ENCODE measurements at places on chromosomes 1 and 21.

- DNase-seq = no peak
Measured at GRCh38 chr1:47692196-47692595, 254.4 kb downstream of the FOXD2 start.

DNA sequence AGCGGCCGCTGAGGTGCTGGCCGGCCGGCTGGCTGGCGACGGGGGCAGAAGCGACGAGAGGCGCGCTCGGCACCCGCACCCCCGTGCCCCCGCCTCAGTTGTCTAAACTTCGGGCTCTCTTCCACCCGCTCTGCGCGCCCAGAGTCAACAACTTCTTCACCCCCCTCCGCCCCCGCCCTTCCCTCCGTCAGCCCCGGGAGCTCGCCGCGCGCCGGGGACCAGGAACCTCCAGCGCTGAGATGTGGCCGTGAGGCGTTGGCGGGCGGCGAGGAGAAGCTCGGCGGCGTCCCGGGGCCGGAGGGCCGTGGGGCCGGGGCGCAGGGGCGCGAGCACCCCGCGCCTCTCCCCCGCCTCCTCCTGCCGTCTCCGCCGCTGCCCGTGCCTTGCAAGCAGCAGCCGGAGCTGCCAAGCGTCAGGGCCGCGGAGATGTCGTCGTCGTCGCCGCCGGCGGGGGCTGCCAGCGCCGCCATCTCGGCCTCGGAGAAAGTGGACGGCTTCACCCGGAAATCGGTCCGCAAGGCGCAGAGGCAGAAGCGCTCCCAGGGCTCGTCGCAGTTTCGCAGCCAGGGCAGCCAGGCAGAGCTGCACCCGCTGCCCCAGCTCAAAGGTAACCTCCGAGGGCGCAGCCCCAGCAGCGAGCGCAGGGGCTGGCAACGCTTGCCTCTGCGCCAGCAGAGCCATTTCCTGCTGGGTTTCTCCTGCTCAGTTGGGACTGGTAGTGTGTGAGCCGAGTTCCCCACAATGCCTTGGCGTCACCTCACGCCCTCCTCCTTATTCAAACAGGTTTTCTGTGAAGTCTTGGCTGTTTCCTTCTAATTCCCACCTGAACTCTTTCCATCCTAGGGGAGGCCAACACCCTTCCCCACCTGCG, 710 bp downstream of the PPP2R5A start:
- peak; percentile 50 for DNase-seq

- no peak for DNase-seq
Measured at GRCh38 chr1:21241771-21242581, 48.3 kb downstream of the ECE1 start.

DNA sequence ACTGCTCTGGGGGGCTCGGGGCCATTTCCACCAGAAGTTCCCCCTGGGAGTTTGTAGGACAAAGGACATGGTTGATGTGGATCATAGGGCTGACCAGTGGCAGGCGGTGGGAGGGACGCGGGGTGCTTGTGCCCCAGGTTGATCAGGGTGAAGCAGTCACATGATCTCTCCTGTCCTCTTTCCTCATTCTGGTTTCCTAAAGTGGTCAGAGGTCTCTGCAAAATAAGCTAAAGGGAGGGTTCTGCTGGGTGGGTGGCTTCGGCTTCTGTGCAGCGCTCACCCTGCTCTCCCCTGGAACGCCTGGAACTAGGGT, 9.2 kb downstream of the PDXK start:
- DNase-seq = no peak

- DNase-seq = no peak
Measured at GRCh38 chr21:44790368-44790767, 11.3 kb downstream of the UBE2G2 start.

- DNase-seq = no peak
Measured at GRCh38 chr1:183670169-183670568, 17.1 kb upstream of the APOBEC4 start.

DNA sequence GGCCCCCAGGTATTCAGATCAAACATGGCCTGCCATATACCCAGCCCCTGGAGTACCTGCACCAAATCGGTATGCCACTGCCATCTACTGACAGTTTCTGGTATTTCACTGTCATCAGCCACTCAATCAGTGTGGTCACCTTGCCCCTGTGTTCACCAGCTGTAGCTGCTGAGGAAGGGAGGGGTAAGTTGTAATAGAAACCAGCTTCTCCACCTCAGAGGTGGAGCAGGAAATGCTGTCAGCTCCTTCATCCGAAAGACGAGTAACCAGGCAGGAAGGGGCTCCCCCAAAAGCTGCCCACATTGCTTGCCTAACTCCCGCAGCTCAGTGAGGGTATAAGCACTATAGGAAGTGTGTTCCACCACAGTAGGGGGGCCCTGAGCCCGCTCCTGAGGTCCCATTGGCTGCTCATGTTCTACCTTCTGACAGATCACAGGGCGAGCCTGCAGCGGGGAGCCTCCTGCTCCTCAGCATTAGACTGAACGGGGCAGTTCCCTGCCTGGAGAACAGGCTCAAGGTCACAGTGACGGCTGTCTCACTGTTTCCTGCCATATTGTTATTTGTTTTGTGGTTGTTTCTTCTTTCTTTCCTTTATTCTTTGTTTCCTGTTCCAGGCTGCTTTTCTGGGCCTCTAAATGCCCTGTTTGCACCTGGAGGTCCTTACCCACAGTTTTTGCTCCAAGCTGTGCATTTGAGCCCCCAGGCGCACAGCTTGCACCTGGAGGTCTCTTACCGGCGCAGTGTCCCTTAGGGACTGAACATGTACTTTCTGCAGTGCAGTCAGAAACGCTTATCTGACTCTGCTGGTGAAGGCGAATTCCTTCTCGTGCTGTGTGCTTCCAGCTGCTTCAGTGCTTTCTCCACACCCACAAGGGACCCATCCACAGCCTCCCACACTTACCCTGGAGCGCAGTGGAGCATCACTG, 1638.3 kb downstream of the MRPL39 start:
- peak; percentile 72 for DNase-seq

- DNase-seq = no peak
Measured at GRCh38 chr1:40248412-40248811, 675 bp downstream of the TMCO2 start.

DNA sequence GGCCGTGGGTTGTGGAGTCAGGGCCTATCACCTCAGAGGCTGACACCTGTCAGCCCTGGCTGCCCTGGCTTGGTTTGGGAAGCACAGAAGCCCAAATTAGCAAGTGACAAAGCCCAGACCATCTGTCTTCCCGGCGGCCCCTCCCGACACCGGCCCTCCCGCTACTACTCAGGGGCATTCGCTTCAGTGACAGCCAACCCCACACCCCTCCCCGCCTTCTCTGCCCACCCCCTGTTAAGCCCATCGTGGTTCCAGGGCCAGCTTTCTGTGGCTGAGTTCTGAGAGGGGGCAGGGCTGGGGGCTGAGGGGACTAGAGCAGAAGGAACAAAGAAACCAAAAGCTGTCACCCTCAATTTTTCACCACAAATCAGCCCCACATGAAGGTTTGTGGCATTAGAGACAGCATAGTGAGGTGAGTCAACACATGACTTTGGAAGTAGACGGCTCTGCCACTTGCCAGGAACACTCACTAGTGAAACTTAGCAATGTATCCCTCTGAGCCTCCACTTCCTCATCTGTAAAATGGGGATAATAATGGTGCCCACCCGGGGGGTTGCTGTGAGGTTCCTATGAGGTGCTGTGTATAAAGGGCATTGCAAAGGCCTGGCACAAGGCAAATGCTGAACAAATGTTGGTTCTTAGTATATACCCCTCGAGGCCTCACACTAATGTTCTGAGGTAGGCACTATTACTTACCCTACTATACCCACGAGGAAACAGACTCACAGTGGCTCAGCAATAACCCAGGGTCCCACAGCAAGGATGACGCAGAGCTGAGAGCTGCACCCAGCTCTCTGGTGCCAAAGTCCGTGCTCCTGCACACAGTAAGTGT, 5.2 kb upstream of the TNNI1 start:
- no peak for DNase-seq

DNA sequence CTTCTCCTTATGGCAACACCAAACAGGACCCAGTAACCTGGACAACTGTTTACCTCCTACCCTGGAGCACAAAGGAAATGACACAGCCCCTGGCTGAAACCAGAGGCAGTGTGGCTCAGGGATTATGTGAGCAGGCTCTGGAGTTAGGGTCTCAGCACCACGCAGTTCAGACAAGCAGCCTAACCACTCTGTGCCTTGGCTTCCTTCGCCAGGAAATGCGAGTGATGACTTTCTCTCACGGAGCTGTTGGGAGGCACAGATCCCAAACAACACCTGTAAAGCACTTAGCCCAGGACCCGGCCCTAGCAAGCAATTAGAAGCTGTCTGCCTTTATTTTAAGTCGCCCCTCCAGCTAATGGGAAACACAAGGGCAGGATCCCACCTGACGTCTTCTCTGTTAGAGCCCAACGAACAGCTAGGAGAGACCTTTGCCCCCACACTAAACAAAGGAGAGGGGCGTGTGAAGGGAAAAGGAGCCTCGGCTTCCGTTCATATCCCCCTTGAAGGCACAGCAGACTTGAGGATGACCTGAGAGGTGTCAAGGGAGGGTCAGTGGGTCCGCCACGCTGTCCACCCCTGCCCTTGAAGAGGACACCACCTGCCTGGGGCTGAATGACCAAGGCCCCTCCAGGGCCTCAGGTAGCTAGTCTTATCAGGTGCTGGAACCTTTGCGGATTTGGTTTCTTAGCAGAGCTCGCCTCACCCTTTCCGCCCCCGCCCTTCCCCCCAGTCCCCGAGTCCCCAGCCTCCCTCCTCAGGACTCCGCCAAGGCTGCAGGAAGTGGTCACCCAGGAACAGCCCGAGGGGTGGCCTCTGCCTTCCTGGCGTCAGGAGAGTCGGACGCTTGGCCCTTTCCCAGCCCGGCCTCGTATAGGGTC, 860 bp downstream of the TMEM63A start:
- DNase-seq = no peak

- no peak for DNase-seq
Measured at GRCh38 chr1:211305044-211305443, 21.6 kb upstream of the TRAF5 start.

DNA sequence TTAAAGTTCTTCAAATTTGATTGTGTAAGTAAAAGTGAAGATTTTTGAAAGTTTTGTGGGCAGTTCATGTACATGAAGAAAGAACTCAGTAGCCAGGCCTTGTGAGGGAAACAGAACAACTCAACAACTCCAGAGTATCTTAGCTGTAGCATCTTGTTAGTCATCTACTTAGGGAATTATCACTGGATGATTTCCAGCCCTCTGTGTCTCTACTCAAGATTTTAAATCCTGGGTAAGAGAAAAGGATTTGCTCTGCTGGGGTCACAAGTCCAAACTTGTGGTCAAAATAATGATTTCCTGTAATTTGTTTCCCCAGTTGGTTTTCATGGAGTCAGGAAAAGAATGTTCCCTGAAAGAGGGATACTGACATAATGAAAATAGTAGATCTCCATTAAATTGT, 8.2 kb downstream of the OR10T2 start:
- no peak for DNase-seq

DNA sequence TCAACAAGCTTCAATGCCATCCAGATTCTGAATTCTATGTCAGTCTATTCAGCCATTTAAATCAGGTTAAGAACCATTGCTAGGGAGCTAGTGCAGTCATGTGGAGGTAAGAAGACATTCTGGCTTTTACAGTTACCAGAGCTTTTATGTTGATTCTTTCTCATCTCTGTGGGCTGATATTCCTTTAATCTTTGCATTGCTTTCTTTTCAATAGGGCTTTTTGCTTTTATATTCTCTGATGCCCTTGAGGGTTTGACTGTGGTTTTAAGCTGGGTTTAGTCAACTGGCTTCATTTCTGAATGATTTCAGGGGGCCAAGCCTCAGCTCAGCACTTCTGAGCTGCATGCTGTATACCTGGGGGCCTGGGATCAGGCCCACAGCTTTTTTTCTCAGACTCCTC, 51.0 kb upstream of the GORAB start:
- DNase-seq = no peak

DNA sequence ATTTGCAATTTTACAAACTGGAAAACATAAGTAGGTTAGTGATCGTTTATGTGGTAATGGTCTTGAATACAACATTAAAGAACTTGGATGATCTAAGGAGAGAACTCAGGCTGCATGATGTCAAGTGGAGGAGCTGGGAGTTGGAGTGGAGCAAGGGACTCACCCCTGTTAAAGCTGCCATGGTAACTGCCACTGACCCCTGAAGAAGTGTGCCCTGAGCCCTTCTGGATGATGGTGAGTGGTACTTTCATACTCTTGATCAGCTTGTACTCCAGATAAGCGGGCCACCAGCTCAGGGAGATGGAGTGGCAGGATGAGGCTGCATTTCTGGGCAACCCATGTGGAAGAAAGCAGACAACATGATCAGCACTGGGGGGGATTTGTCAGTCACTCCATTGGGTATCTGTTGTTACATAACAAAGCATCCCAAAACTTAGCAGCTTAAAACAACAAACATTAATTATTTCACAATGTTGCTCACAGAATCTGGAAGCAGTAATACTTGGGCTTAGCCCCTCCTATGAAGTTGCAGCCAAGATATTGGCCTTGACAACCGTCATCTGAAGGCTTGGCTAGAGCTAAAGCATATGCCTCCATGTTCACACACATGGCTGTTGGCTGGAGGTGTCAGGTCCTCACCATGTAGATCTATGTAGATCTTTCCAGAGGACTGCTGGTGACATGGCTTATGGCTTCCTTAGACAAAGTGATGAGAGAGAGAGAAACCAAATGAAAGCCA, 213.8 kb downstream of the DUSP10 start:
- no peak for DNase-seq

DNA sequence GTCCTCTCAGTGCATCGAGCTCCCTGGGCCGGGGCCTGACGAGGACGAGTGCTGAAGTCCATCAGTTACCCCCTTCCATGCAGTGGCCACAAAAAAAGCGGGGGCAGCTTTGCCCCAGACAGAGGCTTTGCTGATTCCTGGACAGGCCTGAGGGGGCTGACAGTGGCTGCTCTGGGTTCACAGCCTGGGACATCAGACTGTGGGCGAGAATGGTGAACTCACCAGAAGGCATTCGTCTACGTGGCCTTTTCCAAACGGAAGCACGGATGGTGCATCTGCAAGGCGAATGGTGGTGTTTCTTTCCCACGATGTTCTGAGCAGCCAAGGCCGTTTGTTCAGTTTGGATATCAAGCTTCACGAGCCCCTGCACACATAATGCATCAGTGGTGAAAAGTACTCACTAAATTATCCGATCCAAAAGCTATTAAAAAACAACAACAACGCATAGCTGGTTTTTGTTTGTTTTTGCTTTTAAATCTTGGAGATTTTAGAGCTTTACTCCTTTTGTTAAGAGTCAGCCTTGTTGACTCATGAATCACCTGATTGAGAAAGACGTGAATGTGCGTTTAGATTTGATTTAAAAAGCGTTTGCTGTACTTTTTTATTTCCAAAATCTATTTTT, 6.3 kb upstream of the ZBTB21 start:
- DNase-seq = no peak

Measured in NCI-H774 (cell line).